ENCODE measurements at places on chromosomes 2 and 18. TPM values are rescaled to one million over a fixed set of nuclear protein-coding genes. Genes with fewer than 3 reads are reported as not detected.
A peak's percentile ranks its signal among the peaks of the same experiment; 100 is the strongest.

DNA sequence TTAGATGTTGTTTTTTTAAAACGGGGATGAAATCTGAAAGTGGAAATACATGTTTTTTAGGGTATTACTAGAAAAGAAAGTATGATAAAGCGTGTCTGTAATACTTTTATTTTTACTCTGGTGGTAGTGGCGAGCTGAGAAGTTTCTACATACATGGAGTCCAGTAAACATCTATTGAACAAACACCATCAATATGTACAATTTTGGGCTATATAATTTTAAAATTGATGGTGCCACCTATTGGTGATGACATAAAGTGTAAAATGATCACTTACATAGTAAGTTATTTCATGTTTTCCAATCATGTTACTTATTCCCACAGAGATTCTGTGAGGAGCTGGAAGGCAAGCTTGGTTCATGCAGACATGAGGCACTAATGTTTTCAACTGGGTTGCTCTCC is 31.5 kb upstream of the NFE2L2 start:
- H3K36me3 ChIP-seq: no peaks in the 10 kb centered on the region
- no peak overlapping the region for H3K27ac ChIP-seq
- H3K4me3 ChIP-seq: peak overlapping the region; percentile 1
- H3K4me1 ChIP-seq: no peaks in the 10 kb centered on the region

The ZNF385B gene
- total RNA-seq: 9.0 TPM

DNA sequence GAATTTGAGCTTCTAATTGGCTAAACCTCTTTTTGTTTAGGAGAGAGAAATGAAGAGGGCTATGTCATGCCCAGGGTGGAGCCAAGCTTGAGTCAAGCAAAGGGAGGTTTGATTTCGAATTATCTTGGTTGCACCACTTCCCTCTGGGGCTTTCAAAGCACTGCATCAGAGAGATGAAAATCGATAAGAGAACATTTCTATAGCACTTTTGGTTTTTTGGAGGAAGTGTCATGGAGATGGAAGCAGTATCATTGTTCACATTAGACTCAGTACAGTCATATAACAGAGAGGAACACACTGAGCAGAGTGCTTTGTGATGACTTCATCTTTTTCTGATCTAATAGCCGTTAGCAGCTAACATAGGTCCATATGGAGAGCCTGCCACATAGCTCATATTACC is 120.3 kb upstream of the UXS1 start:
- H3K36me3 ChIP-seq: no peaks in the 10 kb centered on the region
- H3K27me3 ChIP-seq: no peaks in the 10 kb centered on the region
- H3K27ac ChIP-seq: no peak overlapping the region
- H3K4me3 ChIP-seq: no peak overlapping the region

DNA sequence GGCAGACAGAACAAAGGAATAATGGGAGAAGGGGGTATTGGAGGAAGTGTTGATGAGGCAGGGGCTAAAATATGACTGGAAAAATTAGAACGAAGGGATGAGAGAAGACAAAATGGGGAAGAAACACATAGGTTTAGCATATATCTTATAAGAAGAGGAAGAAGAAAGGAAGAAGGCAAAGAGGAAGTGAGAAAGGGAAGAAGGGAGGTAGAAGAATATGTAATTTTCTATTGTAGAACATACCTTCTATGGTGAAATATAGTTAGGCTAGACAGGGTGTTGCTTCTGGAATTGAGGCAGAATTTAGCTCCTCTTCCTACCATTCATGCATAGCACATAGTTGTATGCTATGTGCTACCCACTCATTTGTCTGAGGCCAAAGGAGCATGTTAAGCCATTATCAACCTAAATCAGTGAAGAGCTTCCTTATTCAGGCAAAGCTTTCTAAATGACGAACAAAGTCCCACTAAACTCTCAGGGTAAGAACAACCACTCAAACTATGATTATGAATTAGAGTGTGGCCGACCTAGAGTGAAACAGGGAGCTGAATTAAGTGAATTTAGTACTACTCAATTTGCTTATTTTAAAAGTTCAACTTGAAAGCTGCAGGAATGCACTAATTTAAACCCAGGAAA is 180.9 kb upstream of the GALNT5 start:
- no peaks in the 10 kb centered on the region for H3K36me3 ChIP-seq
- no peak overlapping the region for H3K4me3 ChIP-seq
- H3K4me1 ChIP-seq: no peaks in the 10 kb centered on the region
- no peak overlapping the region for H3K27ac ChIP-seq
- no peaks in the 10 kb centered on the region for H3K27me3 ChIP-seq

GRCh38 chr2:225056330-225057073 is 14.2 kb upstream of the DOCK10 start:
- H3K27me3 ChIP-seq: no peaks in the 10 kb centered on the region
- no peaks in the 10 kb centered on the region for H3K36me3 ChIP-seq
- no peak for DNase-seq
- no peak overlapping the region for H3K4me3 ChIP-seq
- H3K4me1 ChIP-seq: no peaks in the 10 kb centered on the region

GRCh38 chr2:120805602-120806001 is 69.9 kb downstream of the GLI2 start:
- no peak for DNase-seq
- no peaks in the 10 kb centered on the region for H3K4me1 ChIP-seq
- H3K27ac ChIP-seq: no peak overlapping the region
- no peaks in the 10 kb centered on the region for H3K36me3 ChIP-seq

GRCh38 chr2:232085164-232085563 is 123.7 kb downstream of the DIS3L2 start:
- H3K27me3 ChIP-seq: no peaks in the 10 kb centered on the region
- DNase-seq: no peak
- H3K27ac ChIP-seq: no peak overlapping the region
- no peaks in the 10 kb centered on the region for H3K36me3 ChIP-seq
- H3K4me3 ChIP-seq: no peak overlapping the region

- H3K27ac ChIP-seq: no peak overlapping the region
- H3K4me3 ChIP-seq: no peak overlapping the region
These were observed 3.7 kb downstream of the MBOAT2 start for GRCh38 chr2:8999797-9000196.

DNA sequence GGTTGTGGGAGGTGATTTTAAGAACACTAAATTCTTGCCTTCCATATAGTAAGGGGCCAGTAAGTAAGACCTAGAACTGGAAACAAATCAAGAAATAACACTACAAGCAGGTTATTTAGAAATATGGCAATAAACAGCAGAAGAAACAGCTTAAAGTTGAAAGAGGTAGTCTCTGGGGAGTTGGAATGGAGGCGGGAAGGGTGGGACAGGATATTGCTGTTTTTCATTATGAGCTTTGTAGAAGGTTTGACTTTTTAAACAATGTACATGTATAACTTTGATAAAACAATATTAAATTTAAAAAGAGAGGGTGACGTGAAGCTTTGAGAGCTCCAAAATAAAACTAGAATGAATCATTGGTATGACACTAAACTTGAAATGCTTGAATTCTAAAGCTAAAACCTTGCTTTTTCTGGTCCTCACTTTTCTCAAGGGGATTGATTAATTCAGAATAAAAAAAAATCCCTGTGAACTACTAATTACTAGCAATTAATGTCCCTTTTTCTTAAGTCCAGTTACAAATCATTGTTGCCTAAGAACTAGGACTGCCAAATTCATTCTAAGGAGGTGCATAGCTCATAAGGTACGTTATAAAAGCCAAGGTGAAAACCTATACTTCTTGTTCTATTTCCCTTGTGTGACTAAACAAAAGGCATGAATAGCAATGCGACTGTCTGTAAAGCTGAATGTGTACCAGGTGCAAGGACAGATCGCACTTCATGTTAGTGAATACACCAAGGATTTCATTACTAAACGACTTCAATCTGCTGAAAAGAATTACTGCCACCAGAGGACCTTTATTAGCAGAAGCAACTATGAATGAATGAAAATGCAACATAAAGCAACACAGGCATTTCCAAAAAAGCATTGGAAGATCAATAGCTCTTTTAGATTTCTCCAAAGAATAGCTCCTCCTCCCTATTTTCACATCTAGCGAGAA is 177.5 kb downstream of the RBM43 start:
- H3K36me3 ChIP-seq: no peaks in the 10 kb centered on the region
- H3K27ac ChIP-seq: no peak overlapping the region
- no peak for DNase-seq
- no peak overlapping the region for H3K4me3 ChIP-seq
